Right renal cortex interstitium (tissue), 3 donors: ENCODE measurements at places on chromosomes 2 and 18. TPM values are rescaled to one million over a fixed set of nuclear protein-coding genes. Genes with fewer than 3 reads are reported as not detected.

Gene CFAP210
- 1.2 TPM for polyA plus RNA-seq

Gene SERPINB2
- not detected for polyA plus RNA-seq

Gene GAL3ST2
- polyA plus RNA-seq = 0.22 TPM

Gene SERPINB3
- 0.12 TPM for polyA plus RNA-seq

Gene UGT1A9
- polyA plus RNA-seq = 4.3 TPM

Gene SGO2
- 15.7 TPM for polyA plus RNA-seq

Gene NOL4
- polyA plus RNA-seq = 3.5 TPM

Gene CREG2
- polyA plus RNA-seq = 0.75 TPM
